Fibroblast of the aortic adventitia (primary cell): ENCODE measurements at places on chromosomes 1 and 21.

DNA sequence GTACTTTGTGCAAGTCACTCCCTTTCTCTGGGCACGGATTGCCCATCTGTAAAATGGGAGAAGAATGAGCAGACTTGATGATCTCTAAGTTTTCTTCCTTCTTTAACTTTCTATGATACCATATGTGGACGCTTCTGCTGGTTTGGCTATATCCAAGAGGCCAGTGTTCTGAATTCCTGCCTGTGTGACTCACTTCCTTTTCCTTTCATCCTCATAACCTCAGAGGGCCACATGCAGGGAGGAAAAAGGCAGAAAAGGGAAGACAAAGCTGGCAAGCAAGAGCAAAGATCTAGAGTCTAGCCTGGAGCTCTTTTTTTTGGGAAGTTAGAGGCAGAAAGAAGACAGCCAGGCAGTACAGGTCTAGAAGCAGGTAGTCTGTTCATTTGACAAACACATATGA, 151.2 kb downstream of the OMA1 start:
- DNase-seq = peak; percentile 90

GRCh38 chr1:40344597-40344996, 27.5 kb upstream of the COL9A2 start:
- peak; percentile 65 for DNase-seq

DNA sequence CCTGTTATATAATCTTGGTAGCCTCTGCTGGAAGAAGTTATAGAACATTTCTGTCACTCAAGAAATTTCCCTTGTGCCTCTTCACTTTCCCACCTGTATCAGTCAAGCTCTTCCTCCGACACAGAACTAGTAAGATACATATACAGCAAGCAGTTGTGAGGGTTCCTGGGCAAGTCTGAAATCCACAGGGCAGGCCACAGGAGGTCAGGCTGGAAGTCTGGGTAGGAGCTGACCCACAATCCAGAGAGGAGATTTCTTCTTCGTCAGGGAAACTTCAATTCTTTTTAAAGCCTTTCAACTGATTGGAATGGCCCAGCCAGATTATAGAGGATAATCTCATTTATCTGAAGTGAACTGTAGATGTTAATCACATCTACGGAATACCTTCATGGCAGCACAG, 96.4 kb upstream of the FMN2 start:
- no peak for DNase-seq

- DNase-seq = no peak
These were observed 114.4 kb upstream of the SLC45A1 start for GRCh38 chr1:8203551-8203950.

- peak; percentile 68 for DNase-seq
These were observed 132.9 kb upstream of the DPYD start for GRCh38 chr1:98053471-98054366.

DNA sequence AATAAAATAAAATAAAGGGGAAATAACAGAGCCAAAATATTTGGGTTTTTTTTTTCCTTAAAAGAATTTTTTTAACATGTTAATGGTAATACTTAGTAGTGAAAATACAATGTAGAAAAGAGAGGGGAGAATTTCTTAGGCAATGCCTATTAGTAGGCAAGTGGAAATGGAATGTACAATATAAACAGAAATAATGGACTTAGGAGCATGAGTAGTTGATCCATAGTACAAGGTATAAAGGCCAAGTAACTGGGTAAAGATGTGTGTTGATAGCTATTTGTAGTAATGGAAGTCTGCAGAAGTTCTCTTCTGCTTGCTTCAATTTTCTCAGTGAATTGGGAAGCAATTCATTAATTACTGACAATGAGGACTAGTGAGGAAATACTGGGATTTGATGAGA, 34.4 kb downstream of the TESK2 start:
- DNase-seq = no peak
